ENCODE measurements at places on chromosomes 4 and X.
A peak's percentile ranks its signal among the peaks of the same experiment; 100 is the strongest.

DNA sequence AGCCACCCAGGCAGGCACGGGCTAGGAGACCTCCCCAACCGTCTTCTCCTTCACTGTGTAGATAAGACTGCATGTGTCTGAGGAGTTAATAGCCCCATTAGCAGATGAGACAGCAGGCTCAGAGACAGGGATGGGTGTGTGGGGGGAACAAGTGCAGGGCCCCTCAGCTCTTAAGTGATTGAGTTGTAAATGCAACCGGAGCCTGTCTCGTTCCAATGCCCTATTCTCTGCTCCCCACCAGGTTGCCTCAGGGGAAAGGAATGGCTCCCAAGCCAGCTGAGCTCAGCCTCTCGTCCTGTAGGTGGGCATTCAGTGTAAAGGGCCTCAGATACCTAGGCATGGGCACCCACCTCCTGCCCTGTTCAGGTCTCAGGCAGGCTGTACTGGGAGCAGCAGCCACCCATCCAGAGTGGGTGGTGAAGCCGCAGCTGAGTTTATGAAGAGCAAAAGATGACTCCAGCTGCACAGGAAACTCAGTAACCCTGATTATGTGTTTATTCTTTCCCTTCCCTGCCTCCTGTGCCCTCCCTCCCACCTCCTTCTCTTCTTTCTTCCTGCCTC is 87.3 kb downstream of the PJA1 start:
- no peak overlapping the region for H3K4me3 ChIP-seq
- H3K27ac ChIP-seq: no peak overlapping the region
- no peak for DNase-seq
- no peaks in the 10 kb centered on the region for H3K36me3 ChIP-seq

DNA sequence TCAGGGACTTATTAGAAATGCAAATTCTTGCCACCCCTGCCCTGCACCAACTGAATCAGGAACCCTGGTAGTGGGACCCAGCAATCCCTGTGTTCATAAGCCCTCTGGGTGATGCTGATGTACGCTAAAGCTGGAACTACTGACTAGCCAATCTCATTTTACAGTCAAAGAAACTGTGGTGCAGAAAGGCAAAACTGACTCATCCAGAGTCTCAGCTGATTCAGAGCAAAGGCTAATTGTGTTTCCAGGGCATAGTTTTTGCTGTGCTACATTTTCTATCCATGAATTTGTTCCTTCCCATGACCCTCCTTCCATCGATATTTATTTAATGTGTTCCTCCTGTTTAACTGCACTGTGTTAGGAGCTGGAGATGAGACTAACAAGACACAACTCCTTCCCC is 207.5 kb downstream of the REPS2 start:
- no peak for DNase-seq
- H3K4me1 ChIP-seq: no peaks in the 10 kb centered on the region
- no peaks in the 10 kb centered on the region for H3K27me3 ChIP-seq

- H3K4me1 ChIP-seq: peaks cover 30% of the 10 kb centered on the region
- no peaks in the 10 kb centered on the region for H3K36me3 ChIP-seq
- peaks cover 18% of the 10 kb centered on the region for H3K27me3 ChIP-seq
- H3K4me3 ChIP-seq: peak overlapping the region; percentile 78
- peak overlapping the region; percentile 76 for H3K27ac ChIP-seq
- DNase-seq: peak; percentile 21
Measured at GRCh38 chr4:81472281-81473182, 825 bp upstream of the RASGEF1B start.

DNA sequence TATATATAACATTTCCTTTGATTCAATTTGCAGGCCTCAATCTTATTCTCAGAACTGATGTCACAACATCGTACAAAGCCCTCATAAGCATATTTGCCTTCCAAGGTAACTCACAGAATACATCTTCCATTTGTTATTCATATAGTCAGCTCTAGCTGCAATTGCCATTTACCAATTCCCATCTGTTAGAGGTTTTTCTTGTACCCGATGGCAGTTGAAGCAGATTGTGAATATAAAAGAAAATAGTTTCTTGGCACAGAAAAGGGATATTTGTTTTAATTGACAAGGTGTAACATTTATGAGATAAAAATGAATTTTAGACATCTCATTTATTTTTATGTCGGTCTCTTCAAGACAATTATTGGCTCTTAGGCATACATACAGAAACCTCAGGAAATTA is 311.3 kb downstream of the TRIML1 start:
- peaks cover 2% of the 10 kb centered on the region for H3K36me3 ChIP-seq
- no peaks in the 10 kb centered on the region for H3K27me3 ChIP-seq
- H3K27ac ChIP-seq: peak overlapping the region; percentile 41
- no peak overlapping the region for H3K4me3 ChIP-seq

- H3K4me3 ChIP-seq: no peak overlapping the region
- H3K27me3 ChIP-seq: no peaks in the 10 kb centered on the region
- H3K4me1 ChIP-seq: no peaks in the 10 kb centered on the region
- no peak overlapping the region for H3K27ac ChIP-seq
Measured at GRCh38 chr4:64464581-64464980, 55.3 kb upstream of the TECRL start.

DNA sequence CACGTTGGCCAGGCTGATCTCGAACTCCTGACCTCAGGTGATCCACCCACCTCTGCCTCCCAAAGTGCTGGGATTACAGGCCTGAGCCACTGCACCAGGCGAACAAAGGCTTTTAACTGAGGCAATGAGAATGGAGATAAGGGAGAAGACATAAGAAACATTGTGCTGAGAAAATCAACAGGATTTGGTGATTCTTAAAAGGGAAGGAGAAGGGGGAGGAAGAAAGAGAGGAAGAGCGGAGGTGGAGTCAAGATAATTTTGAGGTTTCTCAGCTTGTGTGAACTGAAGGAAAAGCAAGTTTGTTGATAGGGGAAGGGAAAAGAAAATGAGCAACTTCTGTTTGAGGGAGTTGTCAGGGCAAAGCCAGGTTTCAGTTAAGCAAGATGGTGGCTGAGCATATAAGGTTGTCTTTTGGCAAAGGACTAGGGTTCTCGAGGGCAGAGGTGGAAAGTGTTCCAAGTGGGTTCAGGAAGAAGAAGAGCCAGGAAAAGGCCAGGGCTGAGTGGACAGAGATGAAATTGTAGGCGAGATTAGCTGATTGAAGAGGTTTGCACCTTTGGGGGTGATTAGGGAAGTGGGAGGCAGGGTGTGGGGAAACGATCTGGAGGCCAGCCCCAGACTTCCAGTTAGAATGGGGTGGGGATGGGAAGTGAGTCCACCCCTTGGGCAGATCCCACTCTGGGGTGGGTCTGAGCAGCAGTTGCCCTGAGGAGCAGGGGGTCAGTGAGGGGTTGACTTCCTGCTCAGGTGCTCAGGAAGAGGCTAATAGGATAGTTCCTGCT is 7.8 kb downstream of the DOCK11 start:
- no peaks in the 10 kb centered on the region for H3K27me3 ChIP-seq
- no peak overlapping the region for H3K27ac ChIP-seq
- no peak for DNase-seq
- no peaks in the 10 kb centered on the region for H3K36me3 ChIP-seq
- H3K4me1 ChIP-seq: peaks cover 28% of the 10 kb centered on the region

DNA sequence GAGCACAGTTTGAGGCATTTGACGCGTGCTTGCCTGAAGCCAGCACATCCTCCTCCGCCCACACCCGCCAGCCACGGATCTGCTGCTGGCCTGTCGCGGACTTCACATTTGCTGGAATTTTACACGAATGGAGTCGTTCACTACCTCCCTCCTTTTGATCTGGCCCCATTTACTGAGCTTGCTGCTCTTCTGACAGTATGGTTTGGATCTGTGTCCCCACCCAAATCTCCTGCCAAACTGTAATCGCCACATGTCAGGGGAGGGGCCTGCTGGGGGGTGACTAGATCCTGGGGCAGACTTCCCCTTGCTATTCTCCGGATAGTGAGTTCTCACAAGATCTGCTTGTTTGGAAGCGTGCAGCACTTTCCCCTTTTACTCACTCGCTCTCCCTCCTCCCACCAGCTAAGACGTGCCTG is 19.9 kb upstream of the CPLX1 start:
- H3K36me3 ChIP-seq: peaks cover 3% of the 10 kb centered on the region
- no peaks in the 10 kb centered on the region for H3K4me1 ChIP-seq
- no peak for DNase-seq
- H3K27me3 ChIP-seq: no peaks in the 10 kb centered on the region
- H3K27ac ChIP-seq: no peak overlapping the region

- no peak overlapping the region for H3K4me3 ChIP-seq
- DNase-seq: no peak
- no peak overlapping the region for H3K27ac ChIP-seq
- H3K4me1 ChIP-seq: peaks cover 36% of the 10 kb centered on the region
- H3K27me3 ChIP-seq: no peaks in the 10 kb centered on the region
Measured at GRCh38 chr4:141771889-141772830, 135.8 kb downstream of the IL15 start.

GRCh38 chr4:11743236-11743635 is 314.5 kb upstream of the HS3ST1 start:
- H3K27me3 ChIP-seq: peaks cover 3% of the 10 kb centered on the region
- H3K4me3 ChIP-seq: no peak overlapping the region
- no peaks in the 10 kb centered on the region for H3K4me1 ChIP-seq
- no peak for DNase-seq
- no peak overlapping the region for H3K27ac ChIP-seq

GRCh38 chrX:255923-256331 is 25.3 kb upstream of the PLCXD1 start:
- peaks cover 5% of the 10 kb centered on the region for H3K4me1 ChIP-seq
- no peak overlapping the region for H3K4me3 ChIP-seq
- H3K27me3 ChIP-seq: no peaks in the 10 kb centered on the region
- no peaks in the 10 kb centered on the region for H3K36me3 ChIP-seq
- no peak for DNase-seq

DNA sequence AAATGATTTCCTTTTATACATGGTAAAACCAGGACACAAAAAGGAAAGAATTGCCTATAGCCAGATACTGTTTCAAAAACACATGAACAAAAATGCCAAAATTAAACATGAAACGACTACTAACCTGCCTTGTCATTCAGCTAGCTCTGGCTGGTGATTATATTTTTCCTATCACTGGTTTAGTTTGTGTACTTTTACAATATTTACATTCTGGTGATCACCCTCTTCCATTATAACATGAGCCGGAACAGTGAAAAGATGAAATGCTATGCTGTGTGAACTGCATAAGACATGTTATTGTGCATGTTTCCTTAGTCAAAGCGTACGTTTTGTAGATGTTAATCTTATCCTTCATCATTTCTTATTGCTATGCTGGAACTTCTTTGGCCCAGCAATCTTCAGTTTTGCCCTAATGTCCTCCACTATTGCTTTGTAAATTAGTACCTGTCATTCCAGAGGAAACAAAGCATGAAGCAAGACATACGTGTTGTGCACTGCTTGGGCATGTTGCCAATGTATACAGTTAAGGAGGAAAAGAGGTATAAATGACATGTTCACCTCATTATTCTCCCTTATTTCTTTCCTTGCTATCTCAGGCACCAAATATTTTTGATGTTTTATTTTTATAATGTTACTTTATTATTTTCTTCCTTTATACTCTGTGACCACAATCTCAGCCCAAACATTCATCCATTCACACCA is 386.3 kb downstream of the ARHGAP24 start:
- no peak overlapping the region for H3K4me3 ChIP-seq
- H3K27me3 ChIP-seq: no peaks in the 10 kb centered on the region
- no peak for DNase-seq

DNA sequence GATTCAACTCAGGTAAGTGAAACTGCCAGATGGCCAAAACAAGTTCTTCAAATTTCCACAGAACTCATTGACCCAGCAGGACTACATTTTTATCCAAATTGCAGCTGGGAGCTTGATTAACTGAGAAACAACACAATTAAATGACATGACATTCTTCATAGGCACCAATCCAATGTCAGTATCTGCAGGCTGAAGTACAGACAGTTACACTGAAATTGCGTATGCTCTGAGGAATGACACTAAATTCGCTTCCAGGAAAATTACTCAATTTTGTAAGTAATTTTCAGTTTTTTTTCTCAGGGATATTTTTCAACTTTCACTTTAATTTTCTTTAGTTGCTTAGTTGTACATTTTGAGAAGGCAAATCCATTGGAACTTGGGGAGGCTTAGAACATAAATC is 4.5 kb downstream of the C1GALT1C1 start:
- H3K4me1 ChIP-seq: peaks cover 2% of the 10 kb centered on the region
- H3K27ac ChIP-seq: no peak overlapping the region
- no peaks in the 10 kb centered on the region for H3K36me3 ChIP-seq
- no peak for DNase-seq
- H3K27me3 ChIP-seq: no peaks in the 10 kb centered on the region

DNA sequence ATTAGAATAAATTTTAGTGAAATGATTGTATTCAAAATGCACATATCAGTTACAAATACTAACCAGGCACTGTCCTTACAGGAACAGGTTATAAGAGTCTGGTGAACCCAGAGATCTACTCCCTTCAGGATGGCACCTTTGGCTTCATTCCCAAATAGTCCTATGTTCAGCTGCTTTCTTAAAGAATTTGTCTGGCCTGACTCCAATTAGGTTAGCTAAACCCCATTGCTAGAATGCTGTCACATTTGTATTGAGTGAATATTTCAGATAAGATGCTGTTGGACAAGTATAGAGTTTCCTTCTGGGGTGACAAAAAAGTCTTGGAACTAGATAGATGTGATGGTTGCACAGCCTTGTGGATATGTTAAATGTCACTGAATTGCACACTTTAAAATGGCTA is 69.4 kb downstream of the EFHC2 start:
- H3K36me3 ChIP-seq: no peaks in the 10 kb centered on the region
- no peak overlapping the region for H3K27ac ChIP-seq
- DNase-seq: no peak
- no peak overlapping the region for H3K4me3 ChIP-seq
- peaks cover 8% of the 10 kb centered on the region for H3K4me1 ChIP-seq

- peaks cover 34% of the 10 kb centered on the region for H3K4me1 ChIP-seq
- H3K27me3 ChIP-seq: peaks cover 3% of the 10 kb centered on the region
- no peaks in the 10 kb centered on the region for H3K36me3 ChIP-seq
- peak overlapping the region; percentile 78 for H3K4me3 ChIP-seq
Measured at GRCh38 chr4:186190581-186191199, 677 bp upstream of the CYP4V2 start.

GRCh38 chr4:579543-580175 is 3.6 kb upstream of the TMEM271 start:
- H3K27ac ChIP-seq: no peak overlapping the region
- peaks cover 76% of the 10 kb centered on the region for H3K27me3 ChIP-seq
- no peak overlapping the region for H3K4me3 ChIP-seq
- H3K36me3 ChIP-seq: peaks cover 7% of the 10 kb centered on the region
- DNase-seq: no peak

DNA sequence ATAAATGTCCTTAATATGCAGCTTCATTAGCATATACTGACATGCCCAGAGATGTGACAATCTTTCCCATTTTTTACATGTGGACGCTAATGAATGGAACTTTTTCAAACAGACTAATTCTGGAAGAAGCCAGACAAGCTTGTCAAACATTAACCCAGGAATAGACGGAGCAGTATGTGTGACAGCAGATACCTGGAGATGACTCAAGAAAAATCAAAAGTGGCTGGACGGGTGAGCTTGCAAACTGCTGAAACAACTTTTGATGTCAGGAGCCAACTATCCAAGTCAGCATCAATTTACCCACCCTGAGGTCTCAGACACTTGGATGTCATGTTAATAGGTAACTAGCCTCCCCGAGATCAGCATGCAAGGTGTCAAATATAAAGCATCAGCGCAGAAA is 183.0 kb downstream of the PACRGL start:
- H3K4me3 ChIP-seq: no peak overlapping the region
- H3K36me3 ChIP-seq: no peaks in the 10 kb centered on the region
- peaks cover 32% of the 10 kb centered on the region for H3K4me1 ChIP-seq
- H3K27me3 ChIP-seq: no peaks in the 10 kb centered on the region
- no peak overlapping the region for H3K27ac ChIP-seq

- H3K27ac ChIP-seq: no peak overlapping the region
- 0 out of 2 replicates have a peak, but pooled peaks cover 3% of the 10 kb centered on the region for H3K4me1 ChIP-seq
- no peak overlapping the region for H3K4me3 ChIP-seq
Measured at GRCh38 chrX:49756692-49757091, 60.9 kb upstream of the PAGE1 start.

All from WTC11 (cell line).